Stimulated activated naive B cell treated with anti-CD40 and anti-IgM and Interleukin-4, amounts not matched to agents 10 μg/mL and 1 μg/mL and 100 μg/mL, for 72 hours (primary cell): ENCODE measurements at places on chromosomes 13 and 19.
A peak's percentile ranks its signal among the peaks of the same experiment; 100 is the strongest.

DNA sequence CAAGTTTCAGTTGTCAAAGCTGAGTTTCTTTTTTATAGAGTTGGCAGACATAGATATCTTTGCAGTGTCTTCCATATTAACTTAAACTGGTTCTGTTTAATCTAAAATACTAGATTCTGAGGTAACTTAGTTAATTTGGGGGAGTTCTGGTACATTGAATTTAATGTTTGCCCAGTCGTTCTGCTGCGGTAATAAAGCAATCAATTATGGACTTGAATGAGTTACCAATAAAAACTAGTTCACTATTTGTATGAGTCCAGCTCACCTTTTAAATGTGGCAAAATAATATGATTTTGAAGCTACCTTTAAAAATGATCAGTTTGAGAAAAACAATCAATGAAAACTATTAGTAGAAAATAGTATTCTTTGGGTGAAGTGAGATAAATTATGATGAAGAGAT lies 90.2 kb downstream of the LMO7 start:
- no peaks in the 10 kb centered on the region for H3K4me1 ChIP-seq
- peaks cover 15% of the 10 kb centered on the region for H3K36me3 ChIP-seq
- no peak overlapping the region for H3K27ac ChIP-seq
- no peak for DNase-seq
- H3K27me3 ChIP-seq, result no peaks in the 10 kb centered on the region
- no peak overlapping the region for H3K4me3 ChIP-seq

DNA sequence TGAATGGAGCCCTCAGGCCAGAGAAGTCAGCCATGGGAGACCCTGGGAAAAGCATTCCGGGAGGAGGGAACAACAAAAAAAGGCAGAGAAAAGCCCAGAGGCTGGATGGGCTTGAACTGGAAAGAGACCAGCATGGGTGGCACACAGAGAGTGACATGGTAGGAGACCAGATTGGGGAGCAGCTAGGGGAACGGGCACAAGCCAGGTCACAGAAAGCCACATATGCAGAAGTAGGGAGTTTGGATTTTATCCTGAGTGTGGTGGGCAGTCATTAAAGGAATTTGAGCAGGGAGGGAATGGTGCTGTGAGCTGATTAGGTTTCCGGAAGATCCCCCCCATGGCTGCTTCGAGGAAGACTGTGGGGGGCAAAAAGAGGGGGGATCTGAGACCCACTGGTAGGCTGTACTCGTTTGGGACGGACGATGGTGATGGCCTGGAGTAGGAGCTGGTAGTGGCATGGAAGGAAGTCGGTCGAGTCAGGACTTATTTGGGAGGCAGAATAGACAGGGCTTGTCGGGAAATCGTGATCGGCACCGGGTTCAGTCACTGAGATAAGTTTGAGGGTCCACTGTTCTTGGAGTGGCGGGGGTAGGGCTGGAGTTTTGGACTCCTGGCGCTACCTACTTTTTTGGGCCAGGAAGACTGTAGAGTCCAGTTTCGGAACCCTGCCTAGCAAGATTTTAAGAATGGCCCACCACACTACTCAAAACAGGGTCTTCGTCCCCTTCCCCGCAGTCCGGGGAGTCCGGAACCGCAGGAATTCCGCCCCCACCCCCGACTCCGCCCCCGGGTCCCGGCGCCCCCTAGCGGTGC lies 949 bp downstream of the SERTAD1 start:
- H3K4me1 ChIP-seq, result peaks cover 15% of the 10 kb centered on the region
- peaks cover 6% of the 10 kb centered on the region for H3K36me3 ChIP-seq
- H3K4me3 ChIP-seq, result peak overlapping the region; percentile 83

GRCh38 chr13:44141725-44142539 lies 231.7 kb upstream of the SERP2 start:
- H3K27ac ChIP-seq, result peak overlapping the region; percentile 94
- H3K36me3 ChIP-seq, result no peaks in the 10 kb centered on the region
- peak; percentile 99 for DNase-seq
- H3K27me3 ChIP-seq, result no peaks in the 10 kb centered on the region

DNA sequence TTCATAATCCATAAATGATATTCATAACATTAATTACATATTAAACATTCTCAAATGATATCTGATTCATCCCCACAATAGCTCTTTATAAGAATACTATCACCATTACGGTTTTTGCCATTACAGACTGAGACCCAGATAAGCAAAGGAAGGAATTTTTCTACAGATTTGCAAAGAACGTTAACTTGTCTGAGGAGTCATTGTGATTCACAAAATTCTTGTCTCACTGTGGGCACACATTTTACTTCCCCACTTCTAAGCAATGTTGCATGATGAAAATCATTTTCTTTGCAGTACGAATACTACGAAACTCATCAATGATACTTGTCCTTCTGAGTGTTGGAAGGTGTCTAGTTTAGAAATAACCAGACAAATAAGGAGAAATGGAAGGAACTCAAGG lies 70.1 kb downstream of the NALCN start:
- no peak for DNase-seq
- H3K4me3 ChIP-seq, result no peak overlapping the region
- H3K27ac ChIP-seq, result no peak overlapping the region
- H3K4me1 ChIP-seq, result no peaks in the 10 kb centered on the region
- H3K36me3 ChIP-seq, result no peaks in the 10 kb centered on the region

- peaks cover 52% of the 10 kb centered on the region for H3K4me1 ChIP-seq
- H3K27ac ChIP-seq, result peak overlapping the region; percentile 100
- H3K4me3 ChIP-seq, result peak overlapping the region; percentile 64
- peaks cover 52% of the 10 kb centered on the region for H3K36me3 ChIP-seq
Measured at GRCh38 chr19:4108767-4109625, 14.9 kb downstream of the MAP2K2 start.

DNA sequence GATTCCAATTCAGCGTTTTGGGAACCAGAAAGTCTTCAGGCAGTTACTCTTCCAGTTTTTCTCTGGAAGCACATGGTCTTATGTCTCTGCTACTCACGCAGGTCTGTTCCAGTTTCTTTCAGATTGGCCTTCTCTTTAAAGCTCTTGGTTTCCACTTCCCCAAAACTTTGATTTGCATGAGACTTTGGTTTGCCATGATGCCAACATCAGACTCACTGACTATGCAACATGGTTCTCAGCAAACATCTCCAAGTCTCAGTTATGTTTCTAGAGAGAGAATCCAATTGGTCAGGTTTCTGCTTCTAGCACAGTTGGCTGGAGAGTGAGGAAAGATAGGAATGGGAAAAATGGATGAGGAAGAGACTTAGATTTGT lies 3.1 kb downstream of the AKAP11 start:
- no peaks in the 10 kb centered on the region for H3K27me3 ChIP-seq
- peak overlapping the region; percentile 62 for H3K4me3 ChIP-seq
- H3K4me1 ChIP-seq, result peaks cover 33% of the 10 kb centered on the region

DNA sequence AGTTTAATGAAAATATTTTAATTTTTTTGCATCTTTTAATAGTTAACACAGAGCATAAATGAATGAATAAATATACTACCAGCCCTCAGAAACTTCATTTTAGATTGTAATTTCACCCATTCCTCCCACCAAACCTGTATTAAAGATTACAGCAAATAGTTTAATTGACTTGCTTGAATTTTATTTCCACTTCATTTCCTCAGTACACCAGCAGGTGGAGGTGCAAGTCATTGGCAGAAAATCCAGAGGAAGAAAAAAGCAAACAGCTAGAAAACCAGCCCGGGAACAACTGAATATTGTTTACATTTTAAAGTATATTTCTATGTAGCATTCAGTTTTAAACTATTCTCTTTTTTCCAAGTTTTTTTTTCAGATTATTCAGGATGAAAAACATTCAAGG lies 177.8 kb downstream of the OLFM4 start:
- no peaks in the 10 kb centered on the region for H3K36me3 ChIP-seq
- H3K27me3 ChIP-seq, result peaks cover 5% of the 10 kb centered on the region

DNA sequence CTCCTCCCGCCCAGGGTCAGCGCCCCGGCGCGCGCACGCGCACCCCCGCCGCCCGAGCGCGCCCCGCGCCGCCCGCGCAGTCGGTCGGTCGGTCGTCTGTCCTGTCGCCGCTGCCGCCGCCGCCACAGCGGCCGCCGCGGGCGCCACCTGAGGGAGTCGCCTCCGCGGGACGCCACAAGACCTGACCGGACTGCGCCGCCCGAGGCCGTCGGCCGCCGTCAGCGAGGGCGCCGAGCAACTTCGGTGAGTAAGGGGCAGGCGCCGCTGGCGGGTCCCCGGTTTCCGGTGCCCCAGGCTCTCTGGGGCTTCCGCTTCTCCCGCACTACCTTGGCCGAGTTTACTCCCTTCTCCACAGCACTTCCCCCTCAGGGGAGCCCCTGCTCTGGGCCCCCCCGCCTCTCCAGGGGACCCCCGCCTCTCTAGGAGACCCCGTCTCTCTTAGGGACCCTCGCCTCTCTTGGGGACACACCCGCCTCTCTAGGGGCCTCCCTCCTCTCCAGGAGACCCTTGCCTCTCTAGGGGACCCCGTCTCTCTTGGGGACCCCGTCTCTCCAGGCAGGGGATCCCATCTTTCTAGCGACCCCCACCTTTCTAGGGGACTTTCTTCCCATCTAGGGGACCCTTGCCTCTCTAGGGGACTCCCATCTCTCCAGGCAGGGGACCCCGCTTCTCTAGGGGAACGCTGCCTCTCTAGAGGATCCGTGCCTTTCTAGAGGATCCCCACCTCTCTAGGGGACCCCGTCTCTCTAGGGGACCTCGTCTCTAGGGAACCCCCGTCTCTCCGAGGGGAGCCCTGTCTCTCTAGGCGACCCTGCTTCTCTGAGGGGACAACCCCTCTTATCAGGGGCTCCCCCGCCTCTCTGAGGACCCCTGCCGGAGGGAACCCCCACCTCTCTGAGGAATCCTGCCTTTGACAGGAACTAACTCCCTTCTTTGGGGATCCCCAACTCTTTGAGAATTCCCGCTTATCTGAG lies 19.3 kb upstream of the GATAD2A start:
- H3K4me3 ChIP-seq, result peak overlapping the region; percentile 95
- H3K27ac ChIP-seq, result peak overlapping the region; percentile 96
- no peak for DNase-seq
- no peaks in the 10 kb centered on the region for H3K27me3 ChIP-seq

DNA sequence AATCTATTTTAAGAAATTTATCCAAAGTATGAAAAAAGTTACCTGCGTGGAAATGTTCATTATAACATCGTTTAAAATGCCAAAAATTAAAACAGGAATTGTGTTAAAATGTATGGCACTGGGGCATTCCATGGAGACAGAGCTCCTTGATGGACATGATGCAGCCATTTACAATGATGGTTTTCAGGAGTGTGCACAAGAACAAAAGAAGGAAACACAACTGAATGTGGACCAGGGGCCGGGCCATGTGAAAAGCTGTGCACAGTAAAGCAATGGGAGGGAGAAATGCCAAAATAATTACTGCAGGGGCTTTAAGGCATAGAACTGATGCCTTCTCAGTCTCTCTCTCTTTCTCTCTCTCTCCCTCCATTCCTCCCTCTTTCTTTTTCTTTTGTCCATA lies 115.0 kb downstream of the ZNF536 start:
- H3K27ac ChIP-seq, result no peak overlapping the region
- H3K4me3 ChIP-seq, result no peak overlapping the region
- no peaks in the 10 kb centered on the region for H3K36me3 ChIP-seq
- no peaks in the 10 kb centered on the region for H3K4me1 ChIP-seq
- H3K27me3 ChIP-seq, result no peaks in the 10 kb centered on the region

- no peaks in the 10 kb centered on the region for H3K4me1 ChIP-seq
- no peaks in the 10 kb centered on the region for H3K27me3 ChIP-seq
- H3K27ac ChIP-seq, result no peak overlapping the region
- H3K4me3 ChIP-seq, result no peak overlapping the region
- no peaks in the 10 kb centered on the region for H3K36me3 ChIP-seq
Measured at GRCh38 chr13:90402613-90403012, 944.9 kb upstream of the MIR17HG start.

- H3K4me3 ChIP-seq, result peak overlapping the region; percentile 62
- peaks cover 29% of the 10 kb centered on the region for H3K36me3 ChIP-seq
- peaks cover 27% of the 10 kb centered on the region for H3K4me1 ChIP-seq
- no peaks in the 10 kb centered on the region for H3K27me3 ChIP-seq
Measured at GRCh38 chr19:50475101-50475568, 1.2 kb upstream of the EMC10 start.

GRCh38 chr19:7560255-7560654 lies 24.7 kb downstream of the PNPLA6 start:
- H3K36me3 ChIP-seq, result peaks cover 54% of the 10 kb centered on the region
- H3K4me1 ChIP-seq, result no peaks in the 10 kb centered on the region
- no peaks in the 10 kb centered on the region for H3K27me3 ChIP-seq
- DNase-seq, result no peak
- H3K27ac ChIP-seq, result no peak overlapping the region
- H3K4me3 ChIP-seq, result no peak overlapping the region

GRCh38 chr19:3775374-3775711 lies 3.3 kb upstream of the RAX2 start:
- H3K36me3 ChIP-seq, result peaks cover 4% of the 10 kb centered on the region
- H3K27ac ChIP-seq, result no peak overlapping the region
- no peaks in the 10 kb centered on the region for H3K27me3 ChIP-seq
- DNase-seq, result no peak
- no peak overlapping the region for H3K4me3 ChIP-seq
- H3K4me1 ChIP-seq, result peaks cover 10% of the 10 kb centered on the region

- DNase-seq, result no peak
- no peaks in the 10 kb centered on the region for H3K4me1 ChIP-seq
- H3K4me3 ChIP-seq, result no peak overlapping the region
- H3K27me3 ChIP-seq, result no peaks in the 10 kb centered on the region
Measured at GRCh38 chr13:23722726-23723453, 152.7 kb downstream of the TNFRSF19 start.
